ENCODE measurements at places on chromosomes 5 and 9. TPM values are rescaled to one million over a fixed set of nuclear protein-coding genes. Genes with fewer than 3 reads are reported as not detected.

The NKD2 gene
- polyA plus RNA-seq, result 2.6 TPM

DNA sequence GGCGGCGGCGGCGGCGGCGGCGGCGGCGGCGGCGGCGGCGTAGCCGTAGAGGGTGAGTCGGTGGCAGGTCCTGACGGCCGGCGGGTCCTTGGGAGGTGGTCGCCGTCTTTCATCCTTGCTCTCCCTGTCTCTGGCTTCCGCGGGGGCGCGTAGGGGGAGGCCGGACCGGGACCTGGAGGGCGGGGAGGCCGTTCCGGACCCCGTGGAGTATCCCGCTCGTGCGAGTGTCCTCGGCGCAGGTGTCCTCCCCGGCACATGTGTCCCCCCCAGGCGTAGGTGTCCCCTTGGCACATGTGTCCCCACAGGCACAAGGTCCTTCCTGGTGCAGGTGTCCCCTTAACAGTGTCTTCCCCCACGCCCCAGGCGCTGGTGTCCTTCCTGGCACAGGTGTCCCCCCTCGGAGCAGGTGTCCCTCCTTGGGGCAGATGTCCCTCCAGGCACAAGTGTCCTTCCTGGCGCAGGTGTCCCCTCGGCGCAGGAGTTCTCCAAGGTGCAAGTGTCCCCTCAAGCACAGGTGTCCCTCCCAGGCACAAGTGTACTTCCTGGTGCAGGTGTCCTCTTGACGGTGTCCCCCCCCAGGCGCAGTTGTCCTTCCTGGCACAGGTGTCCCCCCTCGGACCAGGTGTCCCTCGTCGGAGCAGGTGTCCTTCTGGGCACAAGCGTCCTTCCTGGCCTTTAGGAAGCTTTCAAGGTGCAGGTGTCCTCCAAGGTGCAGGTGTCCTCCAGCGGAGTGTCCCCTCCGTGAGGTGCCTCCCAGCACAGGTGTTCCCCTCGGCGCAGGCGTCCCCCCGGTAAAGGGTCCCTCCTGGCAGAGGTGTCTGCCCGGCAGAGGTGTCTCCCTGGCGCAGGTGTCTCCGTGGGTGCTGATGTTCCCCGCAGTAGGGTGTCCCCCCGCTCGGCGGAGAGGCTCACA, 519 bp downstream of the EXOC3 start:
- no peak for DNase-seq

DNA sequence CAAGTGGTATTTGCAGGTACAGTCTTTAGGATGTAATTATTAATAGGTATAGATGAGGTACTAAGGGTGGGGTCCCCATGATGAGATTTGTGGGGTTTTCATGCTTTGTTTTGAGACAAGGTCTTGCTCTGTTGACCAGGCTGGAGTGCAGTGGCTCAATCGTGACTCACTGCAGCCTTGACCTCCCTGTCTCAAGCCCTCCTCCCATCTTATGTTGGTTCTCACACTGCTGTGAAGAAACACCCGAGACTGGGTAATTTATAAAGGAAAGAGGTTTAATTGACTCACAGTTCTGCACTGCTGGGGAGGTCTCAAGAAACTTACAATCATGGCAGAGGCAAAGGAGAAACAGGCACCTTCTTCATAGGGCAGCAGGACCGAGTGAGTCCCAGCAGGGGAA, 217.5 kb downstream of the CDK5RAP2 start:
- DNase-seq, result no peak

- no peak for DNase-seq
Observed at GRCh38 chr9:13332571-13332970, 53.1 kb upstream of the MPDZ start.

DNA sequence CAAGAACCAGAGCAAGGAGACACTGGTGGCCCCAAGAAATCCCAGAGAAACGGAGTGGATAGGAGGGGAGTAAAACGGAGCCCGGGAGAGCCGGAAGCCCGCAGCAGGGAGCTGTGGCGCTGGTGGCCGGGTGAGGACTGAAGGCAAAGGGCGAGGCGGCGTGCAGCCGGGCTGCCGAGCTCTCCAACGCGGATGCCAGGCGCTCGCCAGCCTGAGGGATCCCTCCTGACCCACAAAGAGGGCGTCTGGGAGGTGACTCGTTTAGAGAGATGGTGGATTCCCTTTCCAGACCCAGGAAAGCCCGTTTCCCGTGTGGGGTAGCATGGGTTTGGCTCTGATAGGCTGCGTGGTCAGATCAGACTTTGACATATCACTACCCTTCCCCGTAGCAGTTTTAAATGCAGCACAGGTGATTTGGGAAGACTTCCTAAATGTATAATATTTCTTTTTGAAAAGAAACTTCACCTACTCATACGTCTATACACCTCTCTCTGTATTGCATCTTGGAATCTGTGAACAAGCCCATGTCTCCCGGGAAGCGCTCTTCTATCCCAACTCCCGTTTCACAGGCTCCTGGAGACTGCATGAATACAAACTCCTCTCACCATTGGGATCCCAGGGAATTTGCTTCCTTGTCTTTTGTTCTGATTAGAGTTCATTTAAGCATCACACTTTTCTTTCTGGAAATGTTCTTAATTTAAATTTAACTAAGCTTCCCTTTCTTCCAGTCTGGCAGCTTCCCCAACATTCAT, 158.1 kb downstream of the C9orf152 start:
- DNase-seq, result peak; percentile 68

DNA sequence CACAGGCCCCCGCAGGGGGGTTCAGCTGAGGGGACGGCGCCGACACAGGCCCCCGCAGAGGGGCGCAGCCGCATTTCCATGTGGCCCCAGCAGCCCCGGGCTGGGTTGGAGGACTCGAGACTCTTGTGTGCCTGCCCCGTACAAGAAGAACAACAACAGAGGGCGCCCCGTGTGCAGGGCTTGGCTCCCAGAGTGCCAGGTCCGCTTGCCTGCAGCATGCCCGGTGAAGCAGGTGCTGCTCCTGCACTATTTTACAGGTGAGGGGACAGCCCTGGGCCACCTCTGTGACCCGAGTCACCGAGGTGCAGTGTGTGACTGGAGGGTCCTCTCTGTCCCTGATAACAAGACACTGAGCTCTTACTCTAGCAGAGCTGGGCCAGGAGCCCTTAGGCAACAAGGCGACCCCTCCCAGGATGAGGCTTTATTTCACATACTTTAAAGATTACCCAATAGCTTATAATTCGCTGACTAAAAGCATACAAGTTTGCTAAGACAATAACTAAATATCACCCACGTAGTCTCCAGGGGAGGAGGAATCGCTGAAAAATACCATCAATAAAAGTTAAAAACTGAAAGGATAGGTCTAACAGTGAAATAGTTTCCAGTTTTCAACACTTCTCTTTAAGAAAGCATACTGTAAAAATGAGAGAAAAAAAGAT, 41.7 kb upstream of the SLC9A3 start:
- DNase-seq, result no peak

DNA sequence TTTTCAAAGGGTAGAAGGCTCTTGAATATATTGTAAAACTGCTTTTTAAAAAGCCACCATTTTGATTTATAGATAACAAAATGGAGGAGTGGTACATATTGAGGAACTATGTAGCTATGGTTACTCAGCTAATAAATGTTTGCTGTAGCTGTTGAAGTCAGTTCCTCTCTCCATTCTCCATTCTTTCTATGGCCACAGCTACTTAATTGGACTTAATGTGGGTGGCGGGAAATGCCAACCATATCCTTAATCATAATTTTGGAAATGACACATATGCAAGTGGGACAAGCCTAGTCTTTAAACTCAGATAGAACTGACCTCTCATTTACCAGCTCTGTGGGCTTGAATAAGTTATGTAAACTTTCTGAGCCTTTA, 10.6 kb downstream of the CDKN2A start:
- no peak for DNase-seq

GRCh38 chr9:81103597-81104471, 585.5 kb downstream of the TLE1 start:
- DNase-seq, result no peak

The CARTPT gene
- polyA plus RNA-seq, result 0.29 TPM

DNA sequence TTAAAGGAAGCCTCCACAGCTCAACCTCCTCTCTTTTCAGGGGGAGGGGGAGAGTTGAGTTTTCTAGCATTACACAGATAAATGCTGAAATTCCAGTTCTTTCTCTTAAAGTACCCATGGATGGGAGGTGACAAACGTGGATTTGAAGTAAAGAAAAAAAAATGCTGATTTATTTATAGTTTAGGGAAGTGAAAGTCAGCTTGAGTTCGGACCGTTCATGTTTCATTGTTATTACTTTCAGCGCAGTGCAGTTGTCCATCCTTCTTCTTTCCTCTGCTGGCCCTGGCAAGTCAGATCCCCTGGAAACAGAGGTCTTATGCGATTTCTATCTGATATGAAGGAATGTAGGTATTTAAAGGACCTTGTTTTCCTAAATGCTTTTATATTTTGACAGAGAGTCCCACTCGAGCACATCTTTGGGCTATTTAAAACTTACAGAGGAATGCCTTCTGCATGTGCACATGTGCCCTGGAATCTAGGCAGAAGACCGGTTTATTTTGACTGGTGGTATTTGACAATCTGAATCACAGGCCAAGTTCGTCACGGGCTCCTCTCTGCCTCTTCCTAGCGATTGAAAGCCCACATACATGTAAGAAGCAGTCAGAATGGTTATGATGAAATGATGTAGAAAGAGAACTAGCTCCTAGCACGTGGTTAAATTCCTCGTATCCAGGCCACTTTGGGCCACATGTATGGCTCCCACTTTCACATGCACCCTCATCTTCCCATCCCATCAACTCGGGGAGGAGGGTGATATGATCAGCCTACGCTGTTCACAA, 385.2 kb upstream of the KLF4 start:
- no peak for DNase-seq

- no peak for DNase-seq
Observed at GRCh38 chr5:157331807-157332206, 65.9 kb downstream of the CYFIP2 start.

DNA sequence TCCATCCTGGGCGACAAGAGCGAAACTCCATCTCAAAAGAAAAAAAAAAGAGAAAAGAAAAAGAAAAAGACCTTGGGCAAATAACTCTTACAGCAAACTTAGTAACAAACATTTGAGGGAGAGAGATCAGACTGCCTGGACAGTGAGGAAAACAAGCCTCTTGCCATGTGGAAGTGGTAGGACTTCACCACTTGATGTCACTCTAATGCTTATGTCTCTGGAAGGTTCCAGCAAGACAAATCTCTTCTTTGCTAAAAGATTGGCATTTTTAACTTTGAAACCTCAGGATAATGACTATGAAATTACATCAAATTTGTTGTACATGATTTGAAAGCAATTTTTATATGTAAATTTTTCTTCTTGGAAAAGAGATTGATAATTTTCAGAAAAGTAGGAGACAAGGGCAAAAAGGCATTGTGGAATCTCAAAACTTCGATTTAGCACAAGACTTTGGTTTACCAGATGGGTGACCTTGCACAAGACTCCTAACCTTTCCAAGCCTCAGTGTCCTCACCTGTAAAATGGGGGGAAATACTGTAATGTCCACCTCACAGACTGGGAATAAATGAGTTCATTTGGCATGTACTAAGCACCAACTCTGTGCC, 5.4 kb downstream of the ACTL7B start:
- no peak for DNase-seq

DNA sequence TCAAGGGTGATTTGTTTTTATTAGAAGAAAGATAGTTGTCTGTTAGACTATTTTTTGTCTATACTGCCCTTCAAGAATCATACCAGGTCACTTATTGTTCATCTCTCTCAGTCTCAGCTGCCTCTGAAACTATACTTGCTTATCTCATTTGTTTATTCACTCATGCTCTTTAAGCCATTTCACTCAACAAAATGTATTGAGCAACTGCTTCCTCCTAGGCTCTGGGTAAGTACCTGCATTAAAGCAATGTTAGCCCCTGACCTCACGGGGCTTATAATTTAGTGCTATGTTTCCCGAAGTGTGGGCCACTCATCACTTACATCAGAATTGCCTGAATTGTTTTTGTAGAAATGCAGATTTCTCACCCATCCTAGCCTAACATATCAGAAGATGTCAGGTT, 100.9 kb downstream of the DPYSL3 start:
- DNase-seq, result no peak

GRCh38 chr5:66701244-66701643, 105.1 kb downstream of the MAST4 start:
- DNase-seq, result no peak

DNA sequence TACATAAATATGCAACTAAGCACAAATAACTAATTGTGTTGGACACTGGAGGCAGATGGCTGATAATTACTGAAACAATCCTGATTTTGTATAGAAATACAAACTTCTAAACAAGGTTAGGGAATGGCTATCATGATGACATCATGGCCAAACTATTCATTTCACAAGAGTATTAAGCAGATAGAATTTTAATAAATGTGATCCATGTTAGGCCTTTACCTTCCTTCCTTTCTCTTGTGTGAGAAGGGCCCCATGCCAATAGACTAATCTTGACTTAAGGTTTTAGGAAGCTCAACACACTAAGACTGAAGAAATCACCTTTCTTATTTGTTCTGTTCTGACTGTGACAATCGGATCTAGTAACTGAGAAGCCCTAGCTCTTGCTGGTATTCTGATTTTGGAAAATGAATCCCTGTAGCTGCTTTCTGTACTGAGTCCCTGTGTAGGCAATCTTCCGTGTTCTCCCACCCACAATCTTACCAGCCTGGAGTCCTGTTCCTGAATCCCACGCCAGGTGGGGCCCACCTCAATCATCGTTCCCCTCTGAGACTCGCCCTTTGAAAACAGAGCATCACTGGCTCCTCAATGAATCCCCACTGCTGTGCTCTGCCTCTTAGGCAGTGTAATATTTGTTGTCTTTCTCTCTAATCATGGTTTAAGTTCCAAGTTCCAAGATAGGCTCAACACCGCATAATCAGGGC, 168.7 kb upstream of the GNA14 start:
- DNase-seq, result no peak

DNA sequence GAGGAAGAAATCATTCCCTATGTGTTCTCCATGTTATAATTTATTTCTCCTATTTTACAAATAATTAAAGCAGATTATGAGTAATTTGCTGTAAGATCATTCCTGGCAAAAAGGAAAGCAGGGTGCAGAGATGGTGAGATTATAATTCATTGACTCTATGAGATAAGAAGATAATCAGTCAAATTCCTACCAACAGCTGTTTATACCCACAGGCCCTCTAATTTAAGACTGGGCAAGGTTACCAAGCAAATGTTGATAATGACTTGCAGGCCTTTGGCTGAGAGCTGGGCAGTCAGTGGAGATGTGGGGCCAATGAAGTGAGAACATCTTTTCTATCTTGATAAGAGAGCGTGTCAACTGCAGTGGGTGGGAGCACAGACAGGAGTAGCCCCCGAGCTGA, 222.7 kb downstream of the ICE1 start:
- no peak for DNase-seq

Measured in right cardiac atrium (tissue), 5 donors.